ENCODE measurements at places on chromosomes 3 and 15. TPM values are rescaled to one million over a fixed set of nuclear protein-coding genes. Genes with fewer than 3 reads are reported as not detected.

DNA sequence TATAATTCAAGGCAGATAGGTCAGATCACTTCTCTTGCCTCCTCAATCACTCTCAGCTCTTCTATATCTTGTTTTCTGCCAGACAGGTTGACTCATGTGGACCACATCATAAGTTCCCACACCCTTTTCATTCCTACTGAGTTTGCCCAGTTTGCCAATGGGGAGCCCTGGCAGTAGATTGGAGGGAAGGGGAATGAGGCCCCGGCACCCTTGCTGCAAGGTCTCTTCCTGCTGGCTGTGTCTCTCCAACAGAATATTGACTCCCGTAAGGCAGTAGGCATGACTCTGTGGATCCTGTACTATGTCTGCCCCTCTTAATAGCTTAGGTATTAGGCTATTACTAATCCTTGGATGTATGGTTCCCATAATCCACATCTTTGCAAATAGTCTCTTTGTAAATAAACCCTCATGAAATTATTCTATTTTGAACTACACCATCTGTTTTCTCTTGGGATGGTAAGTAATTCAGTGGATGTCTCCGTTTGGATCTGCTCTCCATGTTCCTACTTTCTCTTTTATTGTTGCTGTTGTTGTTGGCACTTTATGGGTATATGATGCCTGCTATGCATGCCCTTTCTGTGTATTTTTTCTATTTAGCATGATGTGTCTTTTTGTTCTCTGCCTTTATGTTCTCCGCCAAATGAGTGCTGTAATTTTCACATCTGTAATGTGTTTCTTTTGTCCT, 65.5 kb upstream of the DCBLD2 start:
- H3K27ac ChIP-seq, result no peak overlapping the region
- H3K36me3 ChIP-seq, result no peaks in the 10 kb centered on the region
- H3K27me3 ChIP-seq, result no peaks in the 10 kb centered on the region
- DNase-seq, result no peak

ARNT2 gene
- total RNA-seq, result 7.5 TPM

MINAR1 gene
- total RNA-seq, result 0.91 TPM

DNA sequence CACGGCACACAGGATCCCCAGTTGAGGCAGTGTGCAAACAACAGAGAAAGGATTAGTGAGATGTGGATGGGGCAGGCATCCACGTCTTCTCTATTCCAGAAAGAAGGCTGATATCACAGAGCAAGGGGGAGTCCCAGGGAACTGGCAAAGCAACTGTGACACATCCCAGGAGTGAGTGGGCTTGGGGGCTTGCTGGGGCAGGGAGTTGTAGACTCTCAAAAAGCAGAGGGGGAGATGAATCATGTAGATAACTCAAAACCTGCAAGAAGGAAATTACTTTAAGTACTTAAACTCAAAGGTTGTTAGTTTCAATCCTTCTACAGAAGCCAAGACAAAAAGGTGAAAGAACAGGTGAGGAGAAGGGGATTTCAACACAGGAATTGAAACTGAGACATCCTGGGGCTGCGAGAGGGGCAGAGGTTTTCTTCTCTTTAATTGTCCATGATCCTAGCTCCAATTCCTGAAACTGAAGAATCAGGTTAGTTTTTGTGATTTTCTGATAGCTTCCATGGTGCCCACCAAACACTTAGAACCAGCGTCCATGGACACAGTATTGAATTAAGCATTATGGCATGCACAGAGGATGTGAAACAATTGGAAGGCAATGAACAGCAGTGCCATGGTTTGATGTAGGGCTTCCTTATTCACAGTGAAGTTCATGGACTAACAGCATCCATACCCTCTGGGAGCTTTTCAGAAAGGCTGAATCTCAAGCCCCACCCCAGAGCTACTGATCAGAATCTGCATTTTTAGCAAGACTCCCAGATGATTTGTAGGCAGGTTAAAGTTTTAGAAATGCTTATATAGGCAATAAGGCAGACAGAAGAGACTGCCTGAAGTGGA, 52.0 kb downstream of the CCR3 start:
- no peak for DNase-seq
- H3K27me3 ChIP-seq, result no peaks in the 10 kb centered on the region
- no peak overlapping the region for H3K27ac ChIP-seq
- no peak overlapping the region for H3K4me3 ChIP-seq
- no peaks in the 10 kb centered on the region for H3K36me3 ChIP-seq
- no peaks in the 10 kb centered on the region for H3K4me1 ChIP-seq

FOXL2 gene
- total RNA-seq, result not detected

- H3K27me3 ChIP-seq, result no peaks in the 10 kb centered on the region
- no peak overlapping the region for H3K27ac ChIP-seq
- DNase-seq, result no peak
- no peak overlapping the region for H3K4me3 ChIP-seq
- H3K4me1 ChIP-seq, result no peaks in the 10 kb centered on the region
Measured at GRCh38 chr3:152362086-152362485, 93.4 kb downstream of the MBNL1 start.

DNA sequence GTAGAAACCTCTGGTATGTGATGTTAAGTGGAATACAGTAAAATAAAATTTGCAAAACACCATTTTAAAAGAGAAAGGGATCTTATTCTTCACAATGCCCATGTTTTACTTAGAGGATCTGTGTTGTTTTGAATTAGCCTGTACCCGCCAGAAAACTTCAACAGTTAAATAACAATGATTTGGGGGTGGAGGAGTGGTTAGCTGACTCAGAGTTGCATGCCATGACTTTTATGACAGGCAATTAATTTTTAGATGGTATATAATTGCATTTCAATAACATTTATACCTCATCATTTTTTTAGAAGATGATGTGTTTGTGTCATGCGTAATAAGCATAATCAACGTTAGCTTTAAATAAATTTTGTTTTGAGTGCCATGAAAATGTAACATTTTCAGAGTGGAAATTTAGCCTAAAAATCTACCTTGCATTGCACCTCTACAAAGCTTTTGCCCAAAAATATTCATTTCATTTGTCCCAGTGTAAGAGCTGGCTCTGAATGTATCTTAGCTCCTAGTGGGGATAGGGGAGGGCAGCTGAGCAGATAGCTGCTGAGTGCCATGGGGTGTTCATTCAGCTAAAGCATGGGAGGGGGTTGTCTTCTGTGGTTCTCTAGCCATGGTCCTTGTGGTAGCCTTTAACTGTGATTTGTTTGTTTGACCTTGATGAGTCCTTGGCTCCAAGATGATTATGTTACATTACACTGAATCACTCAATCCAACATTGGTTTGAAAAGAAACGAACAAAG, 379.8 kb downstream of the LPP start:
- DNase-seq, result no peak
- H3K27me3 ChIP-seq, result no peaks in the 10 kb centered on the region
- H3K4me1 ChIP-seq, result peaks cover 9% of the 10 kb centered on the region
- H3K36me3 ChIP-seq, result no peaks in the 10 kb centered on the region
- H3K4me3 ChIP-seq, result no peak overlapping the region
- no peak overlapping the region for H3K27ac ChIP-seq

DNA sequence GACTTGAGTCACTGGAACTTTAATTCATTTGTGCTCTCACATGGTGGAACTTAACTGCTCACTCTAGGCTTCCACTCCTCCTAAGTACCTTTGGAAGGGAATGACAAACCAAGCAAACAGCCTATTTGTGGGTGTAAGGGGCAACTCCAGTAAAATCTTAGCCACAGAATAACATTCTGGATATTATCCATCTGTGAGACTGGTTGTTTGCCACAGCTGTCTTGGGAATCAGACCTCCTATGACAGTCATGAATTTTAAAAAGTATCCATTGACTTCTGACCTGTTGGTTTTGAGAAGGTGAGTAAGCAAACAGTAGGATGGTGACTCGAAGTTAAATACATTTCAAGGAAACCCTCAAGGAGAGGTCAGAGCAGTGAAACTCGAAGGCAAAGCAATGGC, 147.3 kb upstream of the CDIN1 start:
- H3K4me1 ChIP-seq, result no peaks in the 10 kb centered on the region
- no peaks in the 10 kb centered on the region for H3K27me3 ChIP-seq
- H3K36me3 ChIP-seq, result no peaks in the 10 kb centered on the region
- H3K27ac ChIP-seq, result no peak overlapping the region
- no peak overlapping the region for H3K4me3 ChIP-seq

GRCh38 chr3:111373239-111373638, 168.8 kb upstream of the CD96 start:
- no peaks in the 10 kb centered on the region for H3K36me3 ChIP-seq
- H3K27me3 ChIP-seq, result no peaks in the 10 kb centered on the region
- H3K4me1 ChIP-seq, result no peaks in the 10 kb centered on the region
- DNase-seq, result no peak
- no peak overlapping the region for H3K27ac ChIP-seq

WDR48 gene
- 39.3 TPM for total RNA-seq

DNA sequence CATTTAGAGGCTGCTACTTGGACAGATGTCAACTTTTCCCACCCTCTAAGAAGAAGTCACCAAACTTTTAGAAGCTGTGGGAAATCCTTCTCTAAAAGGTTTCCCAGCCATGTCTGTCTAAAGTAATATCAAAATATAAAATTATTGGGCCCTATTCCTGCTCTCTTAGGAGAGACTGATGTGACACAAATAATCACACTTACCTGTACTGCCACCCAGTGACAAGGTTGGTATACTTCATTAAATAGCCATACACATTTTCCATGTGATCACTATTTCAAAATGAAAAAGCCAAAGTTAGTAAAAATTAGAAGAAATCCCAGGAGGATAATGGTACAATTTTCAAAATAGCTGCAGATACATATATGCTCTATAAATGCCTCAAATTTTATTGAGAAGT, 12.6 kb downstream of the OSBPL11 start:
- peaks cover 1% of the 10 kb centered on the region for H3K36me3 ChIP-seq
- H3K4me1 ChIP-seq, result no peaks in the 10 kb centered on the region
- DNase-seq, result no peak
- H3K4me3 ChIP-seq, result no peak overlapping the region
- no peaks in the 10 kb centered on the region for H3K27me3 ChIP-seq
- no peak overlapping the region for H3K27ac ChIP-seq

GRCh38 chr3:44342176-44342790, 3.7 kb downstream of the TCAIM start:
- DNase-seq, result no peak
- no peak overlapping the region for H3K27ac ChIP-seq
- no peaks in the 10 kb centered on the region for H3K27me3 ChIP-seq
- no peaks in the 10 kb centered on the region for H3K4me1 ChIP-seq

- no peak overlapping the region for H3K27ac ChIP-seq
- no peaks in the 10 kb centered on the region for H3K27me3 ChIP-seq
- H3K4me1 ChIP-seq, result no peaks in the 10 kb centered on the region
- no peak overlapping the region for H3K4me3 ChIP-seq
- no peaks in the 10 kb centered on the region for H3K36me3 ChIP-seq
Measured at GRCh38 chr3:158169091-158169491, 59.2 kb downstream of the RSRC1 start.
